T-cell (primary cell): ENCODE measurements at places on chromosomes 4 and X.

- no peak overlapping the region for H3K27ac ChIP-seq
- DNase-seq, result no peak
- H3K36me3 ChIP-seq, result no peaks in the 10 kb centered on the region
- no peaks in the 10 kb centered on the region for H3K4me1 ChIP-seq
- H3K4me3 ChIP-seq, result no peak overlapping the region
- H3K27me3 ChIP-seq, result no peaks in the 10 kb centered on the region
Measured at GRCh38 chr4:15149839-15150592, 147.7 kb downstream of the CPEB2 start.

- DNase-seq, result no peak
- H3K27ac ChIP-seq, result no peak overlapping the region
- no peaks in the 10 kb centered on the region for H3K4me1 ChIP-seq
- no peak overlapping the region for H3K4me3 ChIP-seq
- H3K27me3 ChIP-seq, result no peaks in the 10 kb centered on the region
- H3K36me3 ChIP-seq, result no peaks in the 10 kb centered on the region
Measured at GRCh38 chr4:85595098-85595775, 120.3 kb downstream of the ARHGAP24 start.

DNA sequence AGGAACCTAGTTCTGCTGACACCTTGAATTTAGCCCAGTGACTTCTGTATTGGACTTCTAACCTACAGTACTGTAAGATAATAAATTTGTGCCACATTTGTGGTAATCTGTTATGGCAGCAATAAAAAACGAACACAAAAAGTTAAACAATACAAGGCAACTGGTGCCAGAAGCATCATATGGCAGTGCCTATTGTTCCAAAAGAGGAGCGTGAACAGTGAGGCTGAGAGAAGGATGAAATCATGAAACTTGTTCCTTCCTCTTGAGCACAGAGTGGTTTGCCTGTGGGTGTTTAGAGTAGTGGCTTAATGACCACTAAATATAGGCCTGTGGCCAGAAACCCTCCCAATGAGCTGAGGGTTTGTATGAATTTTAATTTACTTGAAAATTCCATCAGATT is 69.7 kb upstream of the PGRMC2 start:
- H3K4me1 ChIP-seq, result no peaks in the 10 kb centered on the region
- H3K36me3 ChIP-seq, result no peaks in the 10 kb centered on the region
- H3K27me3 ChIP-seq, result no peaks in the 10 kb centered on the region
- H3K27ac ChIP-seq, result no peak overlapping the region
- no peak overlapping the region for H3K4me3 ChIP-seq

DNA sequence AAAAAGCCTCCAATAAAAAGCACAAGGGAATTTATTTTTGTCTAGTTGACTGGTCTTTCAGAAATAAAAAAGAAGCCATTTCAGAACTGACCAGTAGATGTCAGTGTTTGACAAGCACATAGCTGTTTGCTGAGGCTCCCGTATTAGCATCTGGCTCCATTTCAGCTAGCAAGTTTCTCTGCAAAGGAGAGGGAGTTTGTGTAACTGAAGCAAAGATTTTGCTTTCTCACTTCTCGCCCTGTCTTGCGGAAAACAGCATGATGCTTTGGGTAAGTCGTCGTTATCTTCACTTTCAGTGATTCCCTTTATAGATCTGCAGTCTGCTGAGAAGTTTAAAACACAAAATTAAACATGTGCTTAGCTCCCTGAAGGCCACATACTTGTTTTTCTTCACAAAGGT is 85.5 kb downstream of the CT47B1 start:
- no peak overlapping the region for H3K27ac ChIP-seq
- H3K36me3 ChIP-seq, result no peaks in the 10 kb centered on the region

- no peak overlapping the region for H3K27ac ChIP-seq
- no peaks in the 10 kb centered on the region for H3K4me1 ChIP-seq
- no peak overlapping the region for H3K4me3 ChIP-seq
- H3K27me3 ChIP-seq, result no peaks in the 10 kb centered on the region
Measured at GRCh38 chrX:21398426-21398825, 24.2 kb downstream of the CNKSR2 start.

DNA sequence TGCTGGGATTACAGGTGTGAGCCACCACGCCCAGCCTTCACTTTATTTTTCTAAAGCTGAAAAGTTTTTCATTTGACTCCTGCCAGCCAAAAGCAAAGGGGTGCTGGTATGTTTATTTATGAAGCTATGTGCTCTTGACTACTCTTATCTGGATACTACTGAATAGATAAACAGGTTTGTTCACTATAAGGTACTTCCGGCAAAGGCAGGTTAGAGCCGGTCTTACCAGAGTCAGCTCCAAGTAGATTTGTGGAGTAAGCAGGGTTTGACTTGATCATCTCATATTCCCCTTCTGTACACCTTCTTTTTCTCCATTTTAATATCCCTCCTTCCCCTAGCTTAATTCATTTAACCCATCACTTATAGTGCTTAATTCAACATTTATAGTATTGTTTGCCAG is 175.4 kb upstream of the MBNL3 start:
- no peak overlapping the region for H3K27ac ChIP-seq
- H3K4me1 ChIP-seq, result no peaks in the 10 kb centered on the region
- DNase-seq, result no peak

DNA sequence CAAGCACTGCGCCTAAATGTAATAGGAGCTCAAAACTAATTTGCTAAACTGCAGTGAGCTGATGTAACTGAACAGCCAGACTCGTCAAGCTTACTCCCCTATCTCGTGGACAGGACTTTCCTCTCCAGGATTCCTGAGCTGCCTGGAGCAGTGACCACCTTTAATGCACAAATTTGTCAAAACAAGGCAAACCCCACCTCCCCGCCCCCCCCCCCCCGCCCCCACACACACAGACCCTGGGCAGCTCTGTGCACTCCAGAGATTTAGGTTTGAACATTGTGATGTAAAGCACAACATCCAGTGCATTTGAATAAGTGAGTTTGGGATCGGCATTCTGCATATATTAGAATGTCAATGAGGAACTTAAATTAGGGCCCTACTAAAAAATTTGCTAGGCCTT is 77.7 kb upstream of the DHX15 start:
- no peak overlapping the region for H3K4me3 ChIP-seq
- H3K4me1 ChIP-seq, result no peaks in the 10 kb centered on the region
- H3K27me3 ChIP-seq, result no peaks in the 10 kb centered on the region
- H3K36me3 ChIP-seq, result no peaks in the 10 kb centered on the region
- H3K27ac ChIP-seq, result no peak overlapping the region
- no peak for DNase-seq

- H3K4me1 ChIP-seq, result no peaks in the 10 kb centered on the region
- no peak overlapping the region for H3K27ac ChIP-seq
- H3K4me3 ChIP-seq, result no peak overlapping the region
- H3K27me3 ChIP-seq, result peaks cover 3% of the 10 kb centered on the region
- no peak for DNase-seq
Measured at GRCh38 chrX:40755291-40756249, 20.2 kb upstream of the MED14 start.

GRCh38 chr4:75189711-75190335 is 256.9 kb downstream of the PARM1 start:
- H3K36me3 ChIP-seq, result no peaks in the 10 kb centered on the region
- H3K4me1 ChIP-seq, result no peaks in the 10 kb centered on the region
- no peak for DNase-seq
- H3K27me3 ChIP-seq, result no peaks in the 10 kb centered on the region
